ENCODE measurements at places on chromosomes 2 and 18.
A peak's percentile ranks its signal among the peaks of the same experiment; 100 is the strongest.

GRCh38 chr2:17713291-17713690 is 40.3 kb downstream of the SMC6 start:
- no peak for DNase-seq

DNA sequence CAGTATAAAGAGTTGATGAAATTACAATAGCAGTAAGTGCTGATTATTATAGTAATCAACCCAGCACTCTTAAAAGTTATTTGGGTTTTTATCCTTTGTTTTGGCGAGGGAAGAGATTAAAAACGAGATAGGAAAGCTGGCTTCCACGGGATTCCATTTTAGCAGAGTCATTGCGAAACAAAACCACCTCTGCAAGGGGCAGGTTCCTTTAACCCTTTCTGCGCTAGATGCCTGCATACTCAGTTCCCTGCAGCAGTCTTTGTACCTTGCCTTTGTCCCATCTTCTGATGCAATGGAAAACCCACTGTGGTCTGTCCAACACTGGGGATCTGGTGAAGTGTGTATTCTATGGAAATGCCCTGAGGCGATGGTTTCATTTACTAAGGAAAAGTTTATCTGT is 2.7 kb downstream of the YPEL5 start:
- peak; percentile 31 for DNase-seq

- DNase-seq = no peak
These were observed 1.7 kb upstream of the SLC25A12 start for GRCh38 chr2:171895786-171896185.

DNA sequence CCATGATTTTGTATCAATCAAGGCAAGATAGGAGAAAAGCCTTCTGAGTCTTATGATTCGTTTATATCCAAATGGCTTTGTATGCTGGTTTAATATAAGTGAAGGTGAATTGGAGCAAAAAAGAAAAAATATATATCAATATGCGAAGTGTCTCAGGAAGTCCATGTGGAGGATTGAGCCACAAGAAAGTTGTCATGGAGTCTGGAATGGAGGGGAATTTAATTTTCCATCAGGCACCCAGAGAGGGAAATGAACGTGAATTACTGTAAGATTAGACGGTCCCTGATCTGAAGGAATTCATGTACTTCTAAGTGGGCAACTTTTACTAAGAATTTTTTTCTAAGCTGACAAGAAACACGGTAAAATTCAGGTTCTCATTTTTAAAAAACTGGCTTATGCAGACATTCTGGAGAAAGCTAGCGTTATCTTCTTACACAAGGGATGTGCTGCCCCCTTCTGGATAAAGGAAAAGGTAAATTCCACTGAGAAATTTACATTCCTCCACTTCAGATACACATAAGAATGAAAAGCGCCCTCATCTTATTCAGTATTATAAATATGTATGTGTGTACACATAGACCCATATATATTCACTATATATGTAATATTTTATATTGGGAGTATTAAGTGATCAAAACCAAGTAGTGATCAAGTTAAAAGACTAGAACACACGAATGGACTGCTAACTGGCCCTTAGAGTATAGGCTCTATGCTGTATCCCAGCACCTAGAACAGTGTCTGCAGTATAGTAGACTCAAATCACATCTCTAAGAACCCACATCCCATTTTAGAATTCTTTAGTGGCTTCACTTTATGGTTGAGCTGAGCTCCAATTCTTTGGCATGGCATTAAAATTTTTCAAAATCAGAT is 289.0 kb upstream of the TFPI start:
- DNase-seq = no peak

DNA sequence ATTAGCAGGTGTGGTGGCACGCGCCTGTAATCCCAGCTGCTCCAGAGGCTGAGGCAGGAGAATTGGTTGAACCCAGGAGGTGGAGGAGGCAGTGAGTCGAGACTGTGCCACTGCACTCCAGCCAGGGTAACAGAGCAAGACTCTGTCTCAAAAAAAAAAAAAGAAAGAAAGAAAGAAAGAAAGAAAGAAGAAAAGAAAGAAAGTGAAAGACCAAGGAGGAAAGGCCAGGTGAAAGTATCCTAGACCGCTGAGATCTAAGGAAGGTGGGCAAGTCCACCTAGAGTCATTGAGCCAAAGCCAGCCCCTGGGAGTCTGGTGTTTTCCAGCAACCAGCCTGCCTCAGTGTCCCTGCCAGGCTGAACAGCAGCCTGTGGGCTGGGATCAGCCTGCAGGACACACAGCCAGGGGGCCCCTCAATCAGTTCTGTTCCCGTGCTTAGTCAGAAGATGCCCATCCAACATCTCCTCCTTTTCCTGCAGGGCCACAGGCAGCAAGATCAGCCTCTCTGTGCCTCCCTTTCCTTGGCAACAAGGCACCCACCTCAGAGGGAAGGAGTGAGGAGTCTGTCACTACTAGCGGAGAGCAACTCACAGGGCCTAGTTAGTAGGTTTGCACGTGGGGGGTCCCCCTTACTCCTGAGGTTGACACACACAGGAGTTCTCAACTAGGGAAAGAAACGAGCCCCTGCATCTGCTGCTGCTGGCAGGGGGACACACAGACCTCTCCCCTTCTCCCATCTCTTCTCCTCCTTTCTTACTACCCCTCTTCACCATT is 64.1 kb downstream of the SMAD7 start:
- no peak for DNase-seq

GRCh38 chr18:76277801-76278200 is 217.2 kb downstream of the ZNF516 start:
- no peak for DNase-seq

DNA sequence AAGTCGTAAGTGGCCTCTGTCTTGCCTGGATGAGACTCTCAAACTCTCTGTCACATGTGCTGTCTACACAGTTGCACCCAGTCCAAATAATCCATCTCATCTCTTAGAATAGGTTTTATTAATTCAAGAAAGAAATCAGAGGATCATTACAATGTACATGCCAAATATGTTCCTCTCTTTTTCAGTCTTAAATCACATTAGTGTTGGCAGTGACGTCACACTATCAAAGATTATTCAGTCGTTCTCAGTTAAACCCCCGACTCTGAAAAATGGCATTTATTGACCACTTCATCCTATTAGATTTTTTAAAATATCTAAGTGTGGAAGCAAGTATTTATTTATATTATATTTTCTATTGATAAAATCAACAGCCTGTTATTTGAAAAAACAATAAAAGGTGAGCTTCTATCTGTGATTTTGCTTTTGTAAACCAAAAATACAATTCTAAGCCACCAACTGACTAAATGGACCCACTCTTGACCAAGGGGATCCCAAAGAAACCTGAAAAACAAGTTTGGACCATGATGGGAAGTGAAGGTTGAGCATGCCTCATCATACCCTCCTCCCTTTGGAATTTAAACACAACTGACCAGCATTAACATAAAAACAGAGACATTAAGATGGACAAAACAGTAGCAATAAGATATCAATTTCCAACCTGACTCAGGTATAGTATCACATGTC is 1894.4 kb upstream of the LRRTM1 start:
- DNase-seq = no peak

DNA sequence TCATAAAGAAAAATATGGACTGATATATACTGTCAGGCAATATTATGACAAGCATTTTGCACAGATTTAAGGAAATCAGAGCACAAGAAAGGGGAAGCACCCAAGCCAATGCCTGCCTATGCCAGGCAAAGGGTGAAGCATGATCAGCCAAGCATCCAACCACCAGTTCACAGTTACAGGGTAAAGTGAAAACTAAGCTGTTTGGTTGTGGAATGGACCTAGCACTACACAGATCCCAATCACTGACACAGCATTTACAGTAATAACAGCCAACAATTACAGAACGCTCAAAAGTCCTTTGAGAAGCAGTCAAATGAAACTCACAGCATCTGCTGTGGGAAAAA is 90.3 kb downstream of the SP3 start:
- DNase-seq = no peak

GRCh38 chr2:161570424-161571050 is 53.7 kb upstream of the SLC4A10 start:
- no peak for DNase-seq

GRCh38 chr2:60283626-60284025 is 269.8 kb downstream of the BCL11A start:
- DNase-seq = no peak

- no peak for DNase-seq
These were observed 9.7 kb downstream of the DOK1 start for GRCh38 chr2:74564222-74564621.

DNA sequence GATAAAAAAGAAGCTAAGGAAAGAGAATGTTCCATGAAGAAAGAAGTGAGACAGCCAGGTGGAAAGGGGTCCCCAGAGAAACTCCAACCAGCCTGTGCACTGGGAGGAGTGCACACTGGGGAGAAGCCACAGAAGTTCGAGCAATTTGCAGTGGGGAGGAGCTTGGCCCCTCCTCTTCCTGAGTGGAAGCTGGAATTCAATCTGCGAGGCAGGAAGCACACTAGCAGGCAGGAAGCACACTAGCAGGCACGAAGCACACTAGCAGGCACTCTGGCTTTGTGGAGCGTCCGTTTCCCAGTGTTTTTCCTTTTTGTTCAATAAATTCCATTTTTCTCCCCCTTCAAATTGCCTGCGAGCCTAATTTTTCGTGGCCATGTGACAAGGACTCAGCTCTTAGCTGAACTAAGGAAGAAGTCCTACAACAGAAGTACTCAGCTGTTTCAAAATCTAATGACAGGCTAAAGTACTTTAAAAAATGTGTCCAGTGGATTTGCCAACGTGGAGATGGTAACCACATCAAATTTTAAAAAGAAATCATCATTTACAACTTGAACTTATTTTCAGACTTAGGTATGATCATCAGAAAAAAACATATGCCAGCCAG is 21.4 kb upstream of the SPIRE1 start:
- no peak for DNase-seq

GRCh38 chr2:142981756-142982155 is 104.3 kb downstream of the KYNU start:
- no peak for DNase-seq

- DNase-seq = no peak
These were observed 47.7 kb downstream of the DNMT3A start for GRCh38 chr2:25293958-25294562.

- DNase-seq = no peak
These were observed 38.6 kb upstream of the ARL4C start for GRCh38 chr2:234535464-234535863.

DNA sequence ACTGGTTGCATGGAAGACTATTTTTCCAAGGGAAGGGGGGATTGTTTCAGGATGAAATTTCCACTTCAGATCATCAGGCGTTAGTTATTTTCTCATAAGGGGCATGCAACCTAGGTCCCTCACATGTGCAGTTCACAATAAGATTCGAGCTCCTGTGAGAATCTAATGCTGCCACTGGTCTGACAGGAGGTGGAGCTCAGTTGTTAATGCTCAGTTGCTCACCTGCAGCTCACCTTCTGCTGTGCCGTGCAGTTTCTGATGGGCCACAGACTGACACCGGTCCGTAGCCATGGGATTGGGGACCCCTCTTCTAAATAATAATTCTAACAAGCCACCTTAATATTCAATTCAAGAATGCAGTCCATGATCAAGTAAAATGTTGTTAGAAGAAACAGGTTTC is 34.9 kb downstream of the PLCL1 start:
- no peak for DNase-seq

Data from stimulated activated CD4-positive, alpha-beta T cell treated with anti-CD3 and anti-CD28 coated beads, Interleukin-2, amount 100 ng/mL, for 24 hours (primary cell).